Cortex of kidney (tissue), 1 donor: ENCODE measurements at places on chromosomes 7 and 10.

- DNase-seq: no peak
Measured at GRCh38 chr10:103697787-103698186, 157.6 kb downstream of the SH3PXD2A start.

- no peak for DNase-seq
Measured at GRCh38 chr7:102457352-102457924, 7.2 kb downstream of the ALKBH4 start.

- no peak for DNase-seq
Measured at GRCh38 chr7:1094870-1095269, 7.0 kb downstream of the GPER1 start.

DNA sequence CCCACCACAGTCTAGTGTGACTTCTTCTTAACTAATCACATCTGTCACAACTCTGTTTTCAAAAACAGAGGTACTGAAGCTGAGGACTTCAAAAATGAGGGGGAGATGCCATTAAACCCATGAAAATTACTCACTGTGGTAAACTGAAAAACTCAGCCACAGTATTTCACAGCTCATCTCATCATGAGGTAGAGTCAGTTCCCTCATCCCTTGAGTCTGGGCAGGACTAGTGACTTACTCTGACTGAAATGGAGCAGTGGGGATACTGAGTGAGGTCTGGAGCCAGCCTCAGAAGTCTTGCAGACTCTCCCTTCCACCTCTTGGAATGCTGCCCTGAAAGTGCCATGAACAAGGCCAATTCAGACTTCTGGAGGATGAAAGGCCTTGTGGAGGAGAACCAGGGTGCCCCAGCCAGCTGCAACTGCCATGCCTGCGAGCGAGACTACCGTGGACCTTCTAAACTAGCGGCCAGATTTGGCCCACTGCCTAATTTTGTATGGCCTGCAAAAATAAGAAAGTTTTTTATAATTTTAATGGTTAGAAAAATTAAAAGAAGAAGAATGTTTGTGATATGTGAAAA is 24.7 kb upstream of the ANKRD1 start:
- DNase-seq: no peak

DNA sequence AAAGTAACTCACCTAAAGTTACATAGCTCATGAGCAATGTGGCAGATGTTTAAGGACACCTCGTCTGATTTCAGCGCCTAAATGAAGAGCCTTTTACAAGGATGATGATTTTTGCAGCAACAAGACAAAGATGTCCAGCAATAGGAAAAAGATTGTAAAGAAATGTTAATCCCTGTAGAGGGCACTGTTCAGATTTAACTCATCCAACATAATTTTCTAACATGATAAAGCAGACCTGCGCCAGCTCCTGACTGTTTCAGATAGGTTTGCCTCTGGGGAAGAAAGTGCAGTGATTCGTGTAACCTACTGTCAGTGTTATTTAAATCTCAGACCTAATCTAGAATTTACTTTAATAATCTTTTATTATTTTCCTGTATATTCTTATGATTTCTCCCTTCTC is 595.2 kb downstream of the AUTS2 start:
- no peak for DNase-seq

GRCh38 chr10:7075110-7075509 is 335.7 kb downstream of the SFMBT2 start:
- DNase-seq: no peak

DNA sequence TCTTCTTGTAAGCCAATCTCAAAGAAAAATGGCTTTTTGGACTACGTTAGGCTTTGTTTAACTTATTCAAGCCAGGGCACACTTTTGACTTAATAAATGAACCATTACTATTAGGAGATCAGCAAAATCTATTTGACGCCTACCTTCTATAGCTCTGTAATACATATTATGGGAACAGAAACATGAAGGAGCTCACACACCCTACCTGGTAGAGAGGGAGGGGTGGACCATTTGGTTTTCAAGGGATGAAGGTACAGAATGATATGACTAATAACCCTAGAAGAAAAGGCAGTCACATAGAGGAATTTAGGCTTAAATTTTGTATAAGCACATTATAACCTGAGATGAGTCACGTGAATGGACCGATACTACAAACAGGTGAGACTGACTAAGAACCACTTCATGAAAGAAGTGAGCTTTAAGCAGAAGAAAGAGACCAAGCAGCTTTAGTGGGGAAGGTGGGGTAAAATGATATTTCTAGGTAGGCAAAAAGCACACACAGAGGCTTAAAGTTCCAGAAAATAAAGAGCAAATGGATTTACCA is 106.8 kb upstream of the CTTNBP2 start:
- DNase-seq: no peak
